ENCODE measurements at places on chromosomes 4 and X.

DNA sequence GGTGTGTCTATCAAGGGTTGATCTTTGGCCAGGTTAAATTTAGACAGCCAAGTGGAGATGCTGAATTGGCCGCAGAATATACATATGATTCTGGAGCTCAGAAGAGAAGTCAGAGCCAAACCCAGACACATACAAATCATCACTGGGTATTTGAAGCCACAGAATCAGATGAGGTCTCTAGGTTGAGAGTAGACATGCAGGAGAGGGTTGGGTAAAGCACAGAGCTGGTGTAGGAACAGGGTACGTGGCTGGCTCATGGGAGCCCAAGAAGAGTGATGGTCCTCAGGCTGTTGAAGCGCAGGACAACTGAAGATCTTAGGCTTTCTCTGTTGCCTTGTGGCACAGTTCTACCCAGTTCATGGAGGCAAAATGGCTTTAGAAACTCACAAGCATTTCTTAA is 37.7 kb downstream of the ADAMTS3 start:
- DNase-seq, result no peak

GRCh38 chrX:124534536-124534935 is 188.2 kb downstream of the SH2D1A start:
- DNase-seq, result no peak

DNA sequence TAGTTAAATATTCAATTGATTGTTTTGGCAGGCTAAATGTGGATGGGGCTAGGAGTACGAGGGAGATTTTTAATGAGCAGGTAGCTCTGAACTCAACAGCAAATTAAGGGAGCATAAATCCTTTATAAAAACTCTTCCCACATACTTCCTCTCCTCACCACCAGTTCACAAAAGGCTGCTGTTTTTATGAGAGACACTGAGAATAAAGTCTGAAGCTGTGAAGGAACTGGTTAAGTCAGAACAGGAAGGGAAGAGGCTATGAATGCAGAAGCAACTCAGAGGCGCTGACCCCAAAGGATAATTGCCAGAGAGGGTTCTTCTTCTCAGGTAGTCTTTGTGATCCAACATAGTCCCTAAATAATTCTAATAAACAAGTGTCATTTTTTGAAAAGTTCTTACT is 406.1 kb downstream of the GPM6A start:
- DNase-seq, result no peak

- no peak for DNase-seq
These were observed 62.6 kb downstream of the SORCS2 start for GRCh38 chr4:7254736-7255487.

- DNase-seq, result peak; percentile 15
These were observed 19.5 kb downstream of the CNGA2 start for GRCh38 chrX:151754047-151754429.

DNA sequence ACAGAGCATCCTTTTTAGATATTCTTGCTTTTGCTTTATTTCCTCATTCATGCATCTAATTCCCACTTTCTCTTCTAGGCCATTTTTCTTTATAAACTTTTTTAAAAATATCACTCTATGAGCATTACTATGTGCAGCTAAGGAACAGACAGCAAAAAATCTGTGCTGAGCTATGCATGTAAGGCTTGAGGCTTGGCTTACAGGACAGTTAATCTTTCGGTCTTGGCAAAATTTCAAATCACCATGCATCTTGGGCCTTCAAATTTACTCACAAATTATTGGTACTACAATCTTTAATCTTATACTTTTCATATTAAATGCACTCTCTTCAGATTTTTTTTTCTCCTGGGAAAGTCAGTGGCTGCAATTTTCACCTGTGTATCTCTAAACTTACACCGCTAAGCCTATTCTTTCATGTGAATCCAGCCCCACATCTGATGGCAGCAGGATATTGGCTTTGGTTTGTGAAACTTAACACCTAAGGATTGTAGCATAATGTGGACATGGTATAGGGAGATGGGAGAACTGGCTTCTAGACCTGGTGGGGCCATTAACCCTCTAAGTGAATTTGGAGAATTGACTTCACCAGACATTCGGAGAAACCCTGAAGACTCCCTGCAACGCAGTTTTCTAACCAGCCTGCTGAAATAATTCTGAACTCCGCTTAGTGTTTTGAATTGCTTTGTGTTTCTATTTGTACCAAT is 278.3 kb downstream of the SPRY1 start:
- DNase-seq, result peak; percentile 82

DNA sequence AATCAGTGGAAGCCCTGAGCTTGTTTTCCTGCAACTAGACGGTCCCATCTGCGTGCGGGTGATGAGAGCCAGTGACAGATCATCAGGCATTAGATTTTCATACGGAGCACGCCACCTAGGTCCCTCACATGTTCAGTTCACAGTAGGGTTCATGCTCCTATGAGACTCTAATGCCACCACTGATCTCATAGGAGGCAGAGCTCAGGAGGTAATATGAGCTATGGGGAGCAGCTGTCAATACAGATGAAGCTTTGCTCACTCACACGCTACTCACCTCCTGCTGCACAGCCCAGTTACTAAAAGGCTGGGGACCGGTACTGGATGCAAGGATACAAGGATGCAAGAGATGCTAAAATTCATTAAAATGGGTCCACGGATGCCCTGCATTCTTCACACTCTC is 61.2 kb downstream of the DHRSX start:
- DNase-seq, result no peak

DNA sequence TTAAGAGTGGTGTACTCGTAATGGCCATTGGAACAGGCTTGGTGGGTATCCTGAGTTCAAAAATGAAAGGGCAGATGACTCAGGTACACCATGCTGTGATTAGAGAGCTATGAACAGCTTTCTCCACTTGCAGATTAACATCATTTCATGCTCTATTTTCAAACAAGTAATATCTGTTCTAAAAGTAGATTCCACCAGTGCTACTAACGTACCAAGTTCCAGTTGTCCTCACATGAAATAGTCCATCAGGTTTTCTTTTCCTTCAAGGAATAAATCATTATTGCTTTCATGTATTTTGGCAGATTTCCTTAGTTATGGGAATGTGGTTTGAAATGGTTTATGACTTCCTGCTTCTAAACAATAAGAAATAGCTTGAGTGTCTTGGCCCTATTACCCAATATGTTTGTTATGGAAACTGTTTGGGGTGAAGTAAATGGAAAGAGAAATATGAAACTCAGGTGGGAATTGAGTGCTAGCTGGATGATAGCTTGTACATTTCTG is 49.9 kb downstream of the PCDH7 start:
- DNase-seq, result peak; percentile 82

DNA sequence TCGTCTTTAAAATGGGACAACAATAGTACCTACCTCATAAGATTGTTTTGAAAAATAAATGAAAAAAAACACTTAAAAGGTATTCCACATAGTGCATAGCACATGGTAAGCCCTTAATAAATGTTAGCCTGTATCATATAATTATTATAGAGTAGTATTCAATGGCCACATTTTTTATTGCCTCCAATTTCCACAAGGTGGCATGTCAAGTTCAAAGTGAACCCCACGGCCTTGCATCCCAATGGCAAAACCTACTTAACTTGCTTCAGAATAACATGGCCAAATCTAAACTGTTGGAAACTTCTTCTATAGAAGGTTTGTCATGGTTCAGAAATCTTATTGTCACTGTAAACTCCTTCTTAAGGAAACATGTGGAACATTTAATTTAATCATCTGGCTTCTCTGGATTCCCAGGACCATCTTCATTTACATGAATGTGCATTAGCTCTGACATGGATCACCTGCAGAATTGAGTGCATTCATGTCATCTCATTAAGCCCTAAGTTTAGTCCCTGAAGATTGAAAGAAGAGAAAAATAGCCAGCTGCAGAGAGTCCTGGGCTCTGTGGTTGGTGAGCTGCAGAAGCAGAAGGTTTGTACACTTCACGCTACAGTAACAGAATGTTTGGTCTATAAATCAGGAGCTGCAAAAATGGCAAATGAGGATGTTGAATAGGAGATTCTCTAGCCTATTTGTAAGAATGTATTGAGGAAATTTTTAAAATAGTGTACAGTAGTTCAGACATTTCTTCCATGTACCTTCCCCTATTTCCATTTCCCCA is 61.0 kb downstream of the ANXA3 start:
- peak; percentile 63 for DNase-seq

DNA sequence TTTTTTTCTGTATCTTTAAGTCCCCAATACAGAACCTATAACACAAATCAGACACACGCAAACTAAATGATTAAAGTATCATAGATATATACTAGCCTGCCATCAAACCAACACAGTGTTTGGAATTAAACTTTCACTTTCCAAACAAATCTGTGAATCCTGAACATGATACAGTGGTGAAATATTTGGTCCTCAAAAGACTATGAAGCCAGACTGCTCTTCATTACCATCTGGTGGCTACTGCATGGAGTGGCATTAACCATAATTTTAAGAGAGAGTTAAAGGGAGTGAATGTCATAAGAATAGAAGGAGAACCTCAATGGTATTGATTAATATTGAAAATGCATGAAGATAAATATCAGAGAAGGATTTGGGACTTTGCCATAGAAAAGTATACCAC is 9.2 kb upstream of the GABRA4 start:
- peak; percentile 8 for DNase-seq

DNA sequence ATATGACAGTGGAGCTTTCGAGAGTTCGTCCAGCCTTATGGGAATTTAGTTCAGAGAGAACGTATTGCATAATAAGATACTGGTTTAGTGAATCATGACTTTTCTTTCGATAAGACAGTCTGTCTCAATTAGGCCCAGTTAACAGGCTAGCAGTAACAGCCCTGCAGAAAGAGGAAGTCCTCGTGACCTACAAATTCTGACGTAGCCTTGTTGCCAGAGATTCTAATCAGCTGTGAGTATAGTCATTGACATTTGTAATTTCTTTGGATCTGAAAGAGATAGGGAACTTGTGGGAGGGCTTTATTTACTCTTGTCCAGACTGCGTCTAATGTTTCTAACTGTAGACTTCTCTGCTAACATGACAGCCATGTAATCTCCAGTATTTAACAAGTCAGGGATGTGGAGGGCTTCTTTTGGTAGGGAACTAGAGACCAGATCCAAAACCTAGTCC is 15.8 kb downstream of the ART3 start:
- peak; percentile 13 for DNase-seq

DNA sequence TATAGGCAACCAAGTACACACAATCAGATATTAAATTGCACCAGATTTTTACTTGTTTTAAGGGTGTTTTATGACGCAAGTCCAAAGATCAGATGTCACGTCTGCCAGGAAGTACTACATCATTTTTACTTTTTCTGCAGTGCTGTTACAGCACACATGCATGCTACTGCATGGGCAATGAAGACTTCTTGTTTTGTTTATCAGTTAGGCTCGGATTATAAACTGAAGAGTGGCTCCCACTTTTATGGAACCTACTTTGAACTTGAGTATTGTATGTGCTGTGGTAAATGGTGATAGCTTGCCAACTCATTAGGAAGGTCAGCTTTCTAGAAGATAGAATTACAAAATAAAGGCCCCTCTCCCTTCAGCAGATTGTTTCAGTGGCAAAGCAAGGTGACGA is 131.6 kb downstream of the CEP135 start:
- no peak for DNase-seq

GRCh38 chr4:107828315-107829090 is 3.8 kb downstream of the SGMS2 start:
- no peak for DNase-seq

GRCh38 chrX:108235986-108236385 is 144.4 kb downstream of the ATG4A start:
- DNase-seq, result no peak

GRCh38 chr4:3671571-3672464 is 94.4 kb upstream of the ADRA2C start:
- no peak for DNase-seq

GRCh38 chr4:81519856-81520255 is 48.1 kb upstream of the RASGEF1B start:
- no peak for DNase-seq

- no peak for DNase-seq
These were observed 14.1 kb upstream of the CYTL1 start for GRCh38 chr4:5033281-5033841.

GRCh38 chr4:128600996-128601871 is 208.3 kb upstream of the JADE1 start:
- DNase-seq, result peak; percentile 52

GRCh38 chr4:3679071-3679825 is 86.9 kb upstream of the ADRA2C start:
- DNase-seq, result no peak

DNA sequence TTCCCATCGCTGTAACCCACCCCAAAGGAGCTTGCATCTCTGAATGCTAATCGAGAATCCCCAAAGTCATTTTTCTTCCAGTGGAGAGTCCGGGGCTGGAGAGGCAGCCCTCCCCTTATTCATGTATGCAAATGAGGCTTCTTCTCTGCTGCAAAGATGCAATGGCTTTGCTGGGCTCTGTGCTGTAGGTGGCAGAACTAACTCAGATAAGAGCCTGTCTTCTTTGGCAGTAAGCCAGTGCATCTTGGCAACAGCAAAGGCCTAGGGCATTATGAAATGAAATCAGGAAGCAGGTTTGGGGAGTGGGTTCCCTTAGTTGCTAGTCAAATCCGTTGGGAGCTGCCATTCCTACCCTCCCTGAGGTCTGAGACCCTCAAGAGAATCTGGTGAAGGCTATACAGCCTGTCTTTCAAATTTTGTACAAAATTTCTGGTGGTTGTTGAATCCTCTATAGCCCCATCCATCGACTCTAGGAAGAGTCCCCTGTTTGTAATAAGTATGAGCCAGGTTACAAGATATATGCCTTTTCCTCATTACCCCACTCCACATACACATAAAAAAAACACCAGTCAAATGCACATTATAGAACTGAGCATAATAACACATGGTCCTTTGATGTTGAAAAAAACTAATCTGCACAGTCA is 290.6 kb upstream of the TAPT1 start:
- DNase-seq, result peak; percentile 83

Measured in tongue (tissue), 3 donors.